ENCODE measurements at places on chromosomes 7 and 10.
A peak's percentile ranks its signal among the peaks of the same experiment; 100 is the strongest.

DNA sequence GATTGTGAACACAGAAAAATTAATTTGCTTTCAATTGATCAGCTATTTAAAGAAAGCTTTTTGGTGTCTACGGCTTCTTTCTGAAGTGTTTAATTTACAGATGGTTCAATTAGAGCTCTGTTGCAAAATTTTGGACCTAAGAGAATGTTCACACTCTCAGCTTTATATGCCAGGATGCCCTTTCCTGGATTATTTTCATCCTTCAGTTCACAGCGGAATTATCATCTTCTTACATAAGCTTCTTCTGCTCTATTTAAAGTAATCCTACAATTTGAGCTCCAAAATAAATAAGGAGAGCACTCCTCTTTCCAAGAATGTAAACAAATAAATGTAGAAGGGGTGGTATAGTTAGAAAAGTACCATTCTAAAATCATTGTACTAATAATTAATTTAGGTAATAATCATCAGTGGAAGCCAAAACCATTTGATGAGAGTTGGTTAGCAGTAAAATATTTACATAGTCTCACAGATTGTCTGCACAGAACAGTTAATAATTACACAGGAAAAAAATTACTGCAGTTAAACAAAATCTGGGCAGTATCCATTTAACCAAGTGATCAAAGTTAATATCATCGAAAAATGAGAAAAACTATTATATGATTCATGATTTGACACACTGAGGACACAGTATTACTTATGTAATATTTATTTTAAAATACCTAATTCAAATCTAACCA lies 298.0 kb upstream of the TMEM229A start:
- DNase-seq = no peak

- DNase-seq = no peak
Observed at GRCh38 chr10:129718548-129719414, 245.3 kb downstream of the EBF3 start.

DNA sequence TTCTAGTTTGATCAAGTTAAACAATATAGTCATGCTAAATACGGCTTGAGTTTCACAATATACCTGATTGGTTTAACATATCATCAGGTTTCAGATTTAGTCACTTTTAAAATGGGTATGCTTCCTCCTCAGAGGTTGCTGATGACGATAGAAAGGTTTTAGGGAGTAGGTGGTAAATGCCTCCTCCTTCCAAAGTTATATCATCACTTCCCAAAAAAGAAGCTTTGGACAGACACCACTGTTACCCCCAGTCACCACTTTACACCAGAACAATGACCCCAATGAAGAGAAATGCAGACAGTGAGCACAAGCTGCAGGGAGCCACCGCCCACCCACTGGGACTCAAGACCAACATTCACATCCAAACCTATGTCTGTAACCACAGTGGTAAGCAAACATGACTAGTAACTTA lies 244.6 kb downstream of the SORCS1 start:
- no peak for DNase-seq

GRCh38 chr10:124557167-124557566 lies 95.5 kb downstream of the LHPP start:
- DNase-seq = no peak

GRCh38 chr7:47702080-47702479 lies 120.2 kb upstream of the TNS3 start:
- DNase-seq = no peak

DNA sequence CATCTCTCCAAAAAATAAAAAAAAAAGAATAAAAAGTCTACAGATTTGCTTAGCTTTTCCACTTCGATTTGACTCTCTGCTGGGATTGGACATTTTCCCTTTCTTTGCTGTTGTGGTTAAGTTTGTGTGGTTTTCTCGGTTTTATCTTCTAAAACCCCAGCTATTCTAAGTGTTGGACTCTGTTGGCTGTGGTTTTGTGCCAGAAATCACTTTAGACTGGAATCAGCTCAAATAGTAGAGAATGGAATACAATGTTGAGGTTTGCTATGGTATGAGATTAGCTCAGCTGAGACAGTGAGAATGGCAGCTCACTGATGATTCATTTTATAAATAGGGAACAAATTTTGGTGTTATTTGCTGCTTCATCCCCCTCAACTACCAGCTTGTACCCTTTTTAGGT lies 116.0 kb downstream of the BUB3 start:
- no peak for DNase-seq

- peak; percentile 41 for DNase-seq
Observed at GRCh38 chr10:101054351-101054750, 7.4 kb upstream of the KAZALD1 start.

GRCh38 chr10:94104316-94105000 lies 110.7 kb downstream of the PLCE1 start:
- DNase-seq = no peak

DNA sequence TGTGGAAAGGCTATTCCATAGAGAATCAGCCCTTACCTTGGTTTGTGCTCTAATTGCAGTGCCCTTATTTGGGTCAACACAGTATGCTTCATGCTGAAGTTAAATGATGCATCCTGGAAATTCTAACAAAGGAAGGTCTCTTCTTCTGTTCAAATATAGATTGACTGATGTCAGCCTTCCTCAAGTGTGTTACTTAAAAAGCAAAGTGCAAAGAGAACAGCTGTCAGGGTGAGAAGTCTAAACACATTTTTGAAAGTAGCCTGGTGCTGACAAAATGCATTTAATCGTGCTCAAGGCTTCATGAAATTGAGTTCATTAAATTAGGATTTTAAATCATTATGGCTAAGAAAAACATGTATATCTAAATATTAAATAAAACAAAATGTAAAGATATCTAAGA lies 19.5 kb downstream of the AGR2 start:
- DNase-seq = no peak

- no peak for DNase-seq
Observed at GRCh38 chr7:77544518-77544917, 7.4 kb downstream of the PTPN12 start.

DNA sequence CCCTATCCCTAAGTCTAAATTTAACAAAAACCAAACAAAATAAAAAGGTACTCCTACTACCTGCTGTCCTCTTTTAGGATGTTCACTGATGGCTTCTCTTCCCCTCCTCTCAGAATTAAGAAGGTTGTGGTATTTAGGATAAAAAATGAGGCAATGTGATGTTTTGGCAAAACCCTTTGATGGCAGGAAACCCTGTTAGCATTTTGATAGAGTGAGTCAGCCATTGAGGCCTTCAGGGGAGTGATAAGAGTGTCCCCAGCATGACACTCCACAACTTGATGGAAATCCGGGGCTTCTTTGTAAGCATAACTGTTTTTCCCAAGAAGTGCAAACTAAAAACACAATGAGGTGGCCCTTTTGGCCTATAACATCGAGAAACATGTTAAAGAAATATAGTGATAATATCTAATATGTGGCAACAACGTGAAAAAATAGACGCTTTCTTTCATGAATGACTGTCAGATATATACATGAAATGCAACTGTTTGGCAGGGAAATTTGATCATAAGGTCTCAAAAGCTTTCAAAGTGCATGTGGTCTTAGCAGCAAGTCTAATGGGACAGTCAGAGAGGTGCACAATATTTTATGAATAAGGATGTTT lies 55.0 kb downstream of the PRTFDC1 start:
- peak; percentile 87 for DNase-seq

DNA sequence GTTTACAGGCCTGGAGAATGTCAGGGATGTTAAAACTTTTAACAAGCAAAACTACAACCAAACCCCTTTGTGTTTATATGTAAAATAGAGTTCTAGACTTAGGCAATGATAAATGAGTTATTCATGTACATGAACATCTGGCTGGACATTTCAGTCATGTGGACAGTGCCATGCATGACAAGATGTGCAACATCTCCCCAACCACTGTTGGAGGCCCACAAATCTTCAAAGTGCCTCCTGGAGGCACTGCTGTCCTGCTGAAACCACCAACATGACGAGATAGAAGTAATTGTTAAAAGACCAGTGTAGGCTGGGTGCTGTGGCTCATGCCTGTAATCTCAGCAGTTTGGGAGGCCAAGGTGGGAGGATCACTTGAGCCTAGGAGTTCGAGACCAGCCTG lies 18.4 kb downstream of the PPIA start:
- no peak for DNase-seq

DNA sequence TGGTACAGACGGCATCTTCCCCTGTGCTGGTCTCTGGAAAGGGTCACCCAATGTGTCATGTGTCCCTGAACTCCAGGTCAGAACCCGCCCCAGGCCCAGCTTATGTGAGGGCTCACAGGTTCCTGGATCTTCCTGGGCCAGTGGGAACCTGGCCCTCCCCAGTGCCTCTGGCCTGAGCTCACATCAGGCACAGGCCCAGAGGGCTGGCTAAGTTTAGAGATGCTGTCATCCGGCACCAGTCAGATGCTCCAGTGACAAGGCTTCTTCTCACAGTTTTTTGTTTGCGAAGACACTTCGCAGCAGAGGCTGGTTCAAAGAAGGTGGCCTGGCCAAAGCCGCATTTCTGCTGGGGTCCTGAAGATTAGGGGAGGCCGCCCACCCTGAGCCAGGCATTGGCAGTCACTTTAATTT lies 11.8 kb downstream of the CAMK2B start:
- DNase-seq = no peak

DNA sequence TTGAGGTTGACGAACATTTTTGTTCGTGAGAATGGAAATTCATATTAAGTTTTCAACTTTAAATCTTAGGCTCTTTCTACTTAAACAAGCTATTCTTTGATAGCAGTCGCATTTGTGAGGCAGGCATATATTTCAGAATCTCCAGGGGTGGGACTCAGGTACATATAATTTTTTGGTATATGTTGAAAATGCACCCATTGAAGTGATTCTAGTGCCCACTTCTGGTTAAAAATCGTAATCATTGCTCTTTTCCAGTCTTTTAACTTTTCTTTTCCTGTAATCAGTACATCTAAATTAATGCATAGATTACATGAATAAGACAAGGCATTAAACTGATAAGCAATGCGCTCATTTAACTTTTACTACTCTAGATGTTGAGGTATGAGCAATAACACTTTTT lies 67.8 kb downstream of the ZNRF2 start:
- DNase-seq = peak; percentile 70

DNA sequence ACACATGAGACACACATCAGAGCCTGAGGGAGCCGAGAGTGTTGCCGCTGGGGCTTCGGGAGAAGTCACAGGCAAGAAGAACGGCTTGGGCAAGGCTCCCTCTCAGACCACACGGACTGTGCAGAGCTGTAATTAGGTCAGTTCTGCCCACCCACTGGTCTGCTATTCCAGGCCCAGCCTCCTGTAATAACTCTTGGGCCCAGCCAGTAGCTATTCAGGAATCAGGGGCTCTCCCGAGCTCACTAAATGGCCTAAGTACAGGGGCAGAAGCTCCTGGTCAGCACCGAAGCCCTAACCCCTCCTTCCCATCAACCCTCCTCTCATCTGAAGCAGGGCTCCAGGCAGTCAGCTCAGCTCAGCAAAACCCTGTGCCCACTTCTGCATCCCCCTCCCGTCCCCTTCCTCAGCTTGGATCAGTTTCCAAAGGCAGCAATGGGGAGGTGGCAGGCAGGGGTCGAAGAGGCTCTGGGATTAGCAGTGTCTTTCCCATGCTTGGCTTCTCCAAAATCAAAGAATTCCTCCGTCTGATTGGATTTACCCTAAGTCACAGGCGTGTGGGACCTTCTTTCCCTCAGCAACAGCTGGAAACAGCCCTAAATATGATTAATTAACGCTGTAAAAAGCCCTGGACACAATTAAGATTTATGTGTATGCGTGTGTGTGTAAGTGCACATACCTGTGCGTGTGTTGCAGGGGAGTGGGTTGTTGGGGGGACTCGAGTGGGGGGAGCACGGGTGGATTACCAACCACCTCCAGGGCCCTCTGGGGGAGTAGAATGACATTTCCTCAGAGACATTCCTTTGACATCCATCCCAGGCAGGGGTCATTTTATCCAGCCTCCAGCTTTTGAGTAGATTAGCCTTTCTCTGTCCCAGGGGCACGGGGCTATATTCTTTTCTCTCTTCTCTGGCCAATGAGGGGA lies 48.4 kb upstream of the BTRC start:
- DNase-seq = no peak

- no peak for DNase-seq
Observed at GRCh38 chr7:80218723-80219122, 84.1 kb downstream of the GNAI1 start.

- DNase-seq = no peak
Observed at GRCh38 chr7:15628876-15629275, 57.6 kb downstream of the MEOX2 start.

DNA sequence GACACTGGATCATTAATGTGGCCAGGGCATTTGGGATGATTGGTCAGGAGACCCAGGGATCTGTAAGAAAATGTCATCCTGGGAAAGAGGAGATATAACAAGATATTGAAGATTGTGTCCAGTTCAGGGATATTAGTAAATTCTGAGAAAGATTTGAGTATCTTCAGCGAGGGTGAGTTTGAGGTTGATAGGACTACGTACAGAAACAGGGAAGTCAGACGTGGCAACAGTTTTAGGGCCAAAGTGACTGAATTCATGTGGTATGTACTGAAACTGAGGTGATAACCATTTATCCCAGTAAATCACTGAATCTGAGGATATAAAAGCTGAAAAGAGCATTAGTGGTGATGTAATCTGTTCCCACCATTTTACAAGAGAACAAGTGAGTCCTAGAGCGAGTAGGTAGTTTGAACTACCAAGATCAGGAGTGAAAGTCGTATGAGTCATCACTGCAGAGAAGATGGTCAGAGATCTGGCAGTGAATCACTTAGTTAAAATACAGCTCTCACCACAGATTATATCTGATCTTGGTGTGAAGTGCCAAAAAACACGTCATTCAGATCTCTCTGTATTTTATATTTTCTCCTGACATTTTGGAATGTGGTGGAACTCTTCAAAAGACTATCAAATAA lies 220.5 kb downstream of the CDK14 start:
- peak; percentile 63 for DNase-seq

- DNase-seq = no peak
Observed at GRCh38 chr10:14508725-14509124, 178.0 kb upstream of the FRMD4A start.

DNA sequence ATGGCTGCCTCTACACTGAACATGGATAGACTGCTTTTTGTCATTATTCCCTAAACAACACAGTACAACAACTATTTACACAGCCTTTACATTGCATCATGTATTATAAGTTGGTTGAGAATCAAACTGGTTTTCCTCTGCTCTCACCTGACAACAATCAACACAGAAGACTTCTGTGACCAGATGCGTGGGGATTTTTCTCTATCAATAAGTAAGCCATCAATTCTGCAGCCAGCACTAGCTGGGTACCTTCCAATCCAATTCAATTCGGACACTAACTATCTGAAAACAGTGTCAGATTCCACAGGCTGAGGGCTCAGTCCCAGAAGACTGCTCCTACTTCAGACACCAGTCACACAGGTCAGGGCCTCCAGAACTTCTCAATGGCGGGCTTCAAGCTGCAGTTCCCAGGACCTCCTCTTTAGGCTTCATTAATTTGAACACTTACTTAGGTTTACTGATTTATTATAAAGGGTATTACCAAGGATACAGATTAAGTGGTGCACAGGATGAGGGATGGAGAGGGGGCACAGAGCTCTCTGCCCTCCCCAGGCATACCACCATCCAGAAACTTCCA lies 36.4 kb upstream of the ASL start:
- no peak for DNase-seq

- DNase-seq = no peak
Observed at GRCh38 chr10:31816318-31816717, 112.3 kb downstream of the ARHGAP12 start.

All from hematopoietic multipotent progenitor cell treated with erythropoietin and hydrocortisone succinate and interleukin-3 and kit ligand, for 6 days (in vitro differentiated cells).